ENCODE measurements at places on chromosomes 7 and 10. TPM values are rescaled to one million over a fixed set of nuclear protein-coding genes. Genes with fewer than 3 reads are reported as not detected.

Gene SCIN
- total RNA-seq: not detected

Gene GIMAP7
- 64.2 TPM for total RNA-seq

Gene PNLIPRP1
- total RNA-seq: not detected

Gene GPR15LG
- not detected for total RNA-seq

GRCh38 chr10:102608487-102608886, 35.8 kb upstream of the TRIM8 start:
- no peak for DNase-seq

DNA sequence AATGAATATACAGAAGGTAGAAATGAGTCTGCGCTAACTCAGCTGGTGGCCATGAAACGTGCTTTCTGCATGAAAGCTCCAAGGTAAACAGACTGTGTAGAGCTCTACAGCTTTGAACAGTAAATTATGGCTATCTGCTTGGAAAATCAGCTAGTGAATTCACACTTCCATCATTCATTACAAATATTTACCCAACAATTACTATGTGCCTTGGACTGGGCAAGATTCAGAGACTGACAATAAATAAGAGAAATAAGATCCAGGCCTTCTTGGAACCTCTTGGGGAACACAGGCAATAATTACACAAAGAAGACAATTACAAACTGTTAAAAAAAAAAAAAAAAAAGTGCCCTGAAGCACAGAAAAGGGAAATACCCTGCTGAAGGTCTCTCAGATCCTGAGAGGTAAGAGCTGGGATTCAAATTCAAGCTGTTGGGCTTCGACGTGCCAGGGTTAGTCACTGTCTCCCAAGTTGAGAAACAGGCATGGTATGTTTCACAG, 15.8 kb downstream of the TSPAN12 start:
- DNase-seq: no peak

- DNase-seq: no peak
These were observed 93.6 kb upstream of the COL1A2 start for GRCh38 chr7:94301024-94301586.

GRCh38 chr7:70647801-70648498, 484.0 kb upstream of the GALNT17 start:
- DNase-seq: peak; percentile 56

DNA sequence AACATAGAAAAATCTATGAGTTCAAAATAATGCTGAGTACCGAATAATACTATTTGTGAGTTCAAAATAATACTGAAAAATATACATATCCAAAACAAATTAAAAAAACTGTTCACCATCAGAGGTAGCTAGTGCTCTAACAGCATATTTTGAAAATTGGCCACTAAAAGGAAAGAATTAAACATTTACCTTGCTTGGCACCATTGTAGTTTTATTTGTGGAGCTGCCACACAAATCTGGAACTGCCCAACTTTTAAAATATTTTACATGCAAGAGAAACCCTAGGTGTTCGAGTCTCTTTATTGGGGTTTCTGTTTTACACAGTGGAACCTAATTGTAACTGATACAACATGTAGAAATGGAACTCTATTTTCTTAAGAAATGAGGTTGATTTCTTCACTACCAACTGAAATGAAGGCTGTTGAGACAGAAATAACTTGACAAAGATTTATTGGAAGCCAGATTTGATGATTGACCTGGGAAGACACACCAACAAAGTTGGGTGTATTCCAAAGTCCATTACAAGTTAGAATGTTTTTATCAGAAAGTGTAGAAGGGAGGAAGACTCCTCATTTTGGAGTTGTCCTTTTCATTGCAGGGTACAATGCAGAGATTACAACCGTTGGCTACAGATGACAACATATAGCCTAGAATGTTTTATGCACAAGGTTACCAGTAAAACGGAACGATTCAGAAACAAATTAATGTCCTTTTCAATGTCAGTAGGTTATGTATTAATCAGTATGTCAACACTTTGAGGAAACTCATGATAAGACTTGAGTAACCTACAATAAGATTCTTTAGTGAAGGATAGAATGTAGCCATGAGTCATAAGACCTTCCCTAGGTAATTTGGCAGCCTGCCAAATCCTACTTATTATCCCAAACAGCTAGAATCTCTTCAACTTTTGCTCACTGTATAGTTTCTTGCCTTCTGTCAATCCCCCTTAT, 73.8 kb upstream of the PAPSS2 start:
- no peak for DNase-seq

- DNase-seq: no peak
These were observed 285.8 kb downstream of the CAMK1D start for GRCh38 chr10:12635127-12635541.

Data from CD4-positive, CD25-positive, alpha-beta regulatory T cell (primary cell).